Naive thymus-derived CD4-positive, alpha-beta T cell (primary cell): ENCODE measurements at places on chromosomes 7 and 10. TPM values are rescaled to one million over a fixed set of nuclear protein-coding genes. Genes with fewer than 3 reads are reported as not detected.

Gene AKR1D1
- total RNA-seq: not detected

Gene CPA4
- not detected for total RNA-seq

DNA sequence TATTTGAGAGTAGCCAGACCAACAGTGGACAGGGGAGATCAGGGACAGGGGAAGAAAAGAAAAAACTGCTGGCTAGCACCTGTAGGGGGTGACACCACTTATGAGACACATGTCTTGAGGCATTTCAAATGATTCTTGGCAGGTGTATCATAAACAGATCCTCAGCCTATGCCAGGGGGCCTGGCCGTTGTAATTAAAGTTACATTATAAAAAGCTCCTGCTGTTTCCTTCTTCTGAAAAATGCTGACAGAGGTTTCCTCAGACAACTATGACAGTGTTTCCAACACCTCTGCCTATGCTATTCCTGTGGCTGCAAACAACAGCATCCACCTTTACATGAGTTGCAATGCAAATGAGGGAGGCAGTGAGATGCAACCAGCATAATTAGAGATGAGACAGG lies 281.0 kb upstream of the PTER start:
- no peak for DNase-seq

Gene LIPF
- total RNA-seq: not detected

GRCh38 chr7:150335774-150336112 lies 5.7 kb downstream of the RARRES2 start:
- DNase-seq: no peak
